ENCODE measurements at places on chromosomes 6 and 20.
A peak's percentile ranks its signal among the peaks of the same experiment; 100 is the strongest.

DNA sequence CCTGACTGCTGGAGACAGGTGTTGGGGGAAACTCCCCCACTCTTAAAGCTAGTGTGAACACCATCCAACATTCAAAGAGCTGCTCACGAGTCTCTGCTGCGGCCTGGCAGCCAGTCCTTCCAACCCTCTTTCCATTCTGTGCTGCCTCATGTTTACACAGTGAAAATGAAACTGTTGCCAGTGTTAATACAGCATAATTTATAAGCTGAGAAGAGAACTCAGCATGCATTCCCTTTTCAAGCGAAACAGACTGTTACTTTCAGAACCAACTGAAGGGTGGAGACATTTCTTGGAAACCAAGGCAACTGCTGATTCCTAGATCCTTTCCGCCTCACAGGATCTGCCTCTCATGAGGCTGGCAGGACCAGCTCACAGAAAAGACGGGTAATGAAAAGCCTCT lies 533.8 kb upstream of the ID4 start:
- DNase-seq = no peak

GRCh38 chr6:81084776-81085430 lies 667.6 kb downstream of the TENT5A start:
- DNase-seq = no peak

- DNase-seq = no peak
These were observed 338.9 kb downstream of the ESR1 start for GRCh38 chr6:152146385-152146784.

DNA sequence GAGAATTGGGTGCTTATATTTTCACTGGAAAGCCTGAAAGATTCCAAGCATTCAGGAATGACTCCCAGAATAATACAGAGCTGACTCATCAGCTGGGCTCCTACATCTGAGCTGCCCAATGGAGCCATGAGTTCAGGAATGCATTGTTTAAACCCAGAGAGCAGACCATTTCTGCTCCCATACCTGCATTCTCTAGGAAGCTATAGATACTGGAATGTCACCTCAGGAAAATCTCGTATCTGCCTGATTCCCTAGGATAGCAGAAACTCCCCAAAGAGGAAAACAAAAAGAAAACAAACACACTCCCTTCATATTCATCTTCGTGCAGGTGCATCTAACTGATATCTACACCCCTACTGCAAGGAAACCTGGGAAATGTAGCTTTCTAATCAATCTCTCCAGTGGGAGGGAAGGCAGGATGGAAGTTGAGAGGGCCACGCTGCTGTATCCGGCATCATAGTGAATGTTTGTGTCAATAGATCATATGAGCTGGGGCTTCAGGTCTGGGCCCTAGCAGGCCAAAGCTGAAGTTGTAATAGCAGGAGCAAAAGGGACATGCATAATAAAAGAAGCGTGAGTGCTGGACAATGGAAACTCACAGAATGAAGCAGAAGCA lies 8.2 kb upstream of the SLC2A12 start:
- DNase-seq = no peak

DNA sequence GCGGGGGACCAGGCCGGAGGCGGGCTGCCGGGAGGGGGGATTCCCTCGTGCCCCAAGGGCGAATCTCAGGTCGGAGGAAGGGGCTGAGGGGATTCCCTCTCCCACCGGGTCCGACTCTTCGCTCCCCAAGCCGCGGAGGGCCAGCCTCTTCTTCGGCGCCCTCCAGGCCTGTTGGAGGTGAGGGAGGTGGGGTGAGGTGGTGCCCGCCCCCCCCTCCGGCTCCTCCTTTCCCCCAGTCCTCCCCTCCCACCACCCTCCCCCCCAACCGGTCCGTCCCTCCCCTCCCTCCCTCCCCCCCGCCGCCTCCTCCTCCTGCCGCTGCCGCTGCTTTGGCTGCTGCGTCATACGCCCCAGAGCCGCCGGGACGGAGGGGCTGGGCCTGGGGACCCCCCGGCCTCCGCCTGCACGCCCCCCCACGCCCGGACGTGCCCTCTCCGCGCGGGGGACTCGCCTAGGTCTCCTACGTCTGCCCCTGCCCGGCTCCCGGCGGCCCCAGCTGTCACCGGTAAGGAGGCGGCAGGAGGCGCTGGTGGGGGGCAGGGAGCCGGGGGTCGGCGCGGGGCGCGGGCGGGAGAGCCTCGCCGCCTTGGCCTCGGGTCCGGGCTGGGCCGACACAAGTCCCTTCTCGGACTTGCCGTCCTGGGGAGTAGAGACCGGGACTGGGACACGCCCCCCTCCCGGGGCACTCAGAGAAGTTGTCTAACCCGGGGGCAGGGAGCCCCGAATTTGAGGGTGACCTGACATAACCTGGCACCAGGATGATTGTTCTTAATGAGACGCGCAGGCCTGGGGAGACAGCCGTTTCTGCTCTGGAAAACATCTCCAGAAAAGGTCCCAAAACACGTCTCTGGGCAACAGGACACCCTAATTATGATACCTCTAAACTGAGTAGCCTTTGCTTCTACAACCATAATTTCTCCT lies at the start of gene PHF1:
TSS of gene PHF1 (plus strand) at position 304 of the 921 bp plus-strand sequence. CDS start 1,250 bp downstream, outside the sequence.
- DNase-seq = no peak

DNA sequence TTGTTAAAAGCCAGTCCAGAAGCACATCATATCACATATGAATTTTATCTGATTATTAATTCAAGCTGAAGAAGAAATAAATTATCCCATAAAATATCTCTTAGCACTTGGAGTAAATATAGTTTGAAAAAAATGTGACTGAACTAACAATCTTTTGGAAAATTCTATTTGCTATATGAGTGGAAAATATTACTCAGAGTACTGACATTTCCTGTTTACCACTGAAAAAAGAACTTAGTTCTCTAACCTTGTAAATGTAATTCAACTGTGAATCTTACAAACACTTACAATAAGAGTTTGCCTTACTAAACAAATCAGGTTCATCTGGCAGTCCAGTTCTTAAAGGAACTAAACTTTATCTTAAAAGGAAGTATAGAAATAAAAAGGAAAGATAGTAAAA lies 44.2 kb downstream of the MOXD1 start:
- no peak for DNase-seq

GRCh38 chr20:34037767-34038166 lies 44.1 kb downstream of the RALY start:
- DNase-seq = no peak

GRCh38 chr6:45569210-45569945 lies 191.6 kb upstream of the SUPT3H start:
- no peak for DNase-seq

- no peak for DNase-seq
These were observed 48.9 kb downstream of the DUSP22 start for GRCh38 chr6:340991-341827.

- DNase-seq = no peak
These were observed 42.1 kb upstream of the MDFI start for GRCh38 chr6:41596096-41596685.

DNA sequence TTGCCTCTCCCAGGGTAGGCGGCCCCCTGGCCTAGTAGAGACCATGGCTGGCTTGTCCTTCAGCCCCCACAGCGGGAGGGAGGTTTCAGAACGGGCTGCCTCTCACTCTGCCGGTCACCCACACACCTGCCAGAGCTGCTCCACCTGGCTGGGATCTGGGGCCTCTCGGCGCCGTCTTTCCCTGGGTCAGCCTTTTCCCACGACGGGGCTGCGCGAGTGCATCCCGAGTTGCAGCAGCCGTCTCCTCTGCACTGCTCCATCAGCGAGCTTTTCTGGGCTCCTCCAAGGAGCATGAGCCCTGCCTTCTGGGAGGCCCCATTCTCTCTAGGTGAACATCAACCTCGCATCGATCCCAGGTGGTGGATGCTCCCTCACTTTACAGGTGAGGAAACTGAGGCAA lies 15.9 kb upstream of the SPDEF start:
- DNase-seq = no peak

- DNase-seq = peak; percentile 86
These were observed at the start of gene MRS2 for GRCh38 chr6:24402697-24403500. Gene MRS2, plus strand, starts transcription at chr6:24402936. Its CDS starts 111 bp downstream, at chr6:24403047.

DNA sequence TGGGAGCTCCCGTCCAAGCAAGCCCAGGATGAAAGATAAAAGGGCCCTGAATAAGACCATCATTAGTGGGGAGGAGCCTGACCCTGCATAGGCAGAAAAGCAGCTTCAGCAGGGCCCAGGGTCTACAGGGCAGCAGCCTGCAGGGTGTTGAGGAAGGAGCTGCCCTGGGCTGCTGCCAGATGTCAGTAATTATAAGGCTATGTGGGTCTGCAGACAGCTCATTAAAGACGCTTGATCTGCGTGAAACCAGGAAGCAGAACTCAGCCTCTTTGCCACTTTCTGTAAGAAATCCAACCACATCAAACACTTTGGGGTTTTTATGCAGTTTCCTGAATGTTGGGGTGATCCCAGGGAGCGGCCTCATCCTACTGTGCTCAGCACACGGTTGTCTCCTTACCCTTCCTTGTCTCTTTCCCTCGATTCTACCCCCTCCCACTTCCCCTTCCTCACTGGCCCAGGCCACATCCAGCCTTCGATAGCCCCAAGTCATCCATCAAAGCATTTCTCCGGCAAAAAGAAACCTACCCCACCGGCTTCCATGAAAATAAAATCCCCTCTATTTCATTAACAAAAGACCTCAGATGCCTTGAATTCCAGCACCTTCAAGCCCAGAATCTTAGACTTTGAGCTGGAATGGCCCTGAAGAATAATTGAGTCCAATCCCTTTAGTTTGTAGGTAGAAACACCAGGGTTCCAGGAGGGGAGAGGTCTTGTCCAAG lies 1.0 kb upstream of the TGM6 start:
- peak; percentile 53 for DNase-seq

- DNase-seq = peak; percentile 77
These were observed 44.0 kb downstream of the EFCAB8 start for GRCh38 chr20:32902456-32903420.

DNA sequence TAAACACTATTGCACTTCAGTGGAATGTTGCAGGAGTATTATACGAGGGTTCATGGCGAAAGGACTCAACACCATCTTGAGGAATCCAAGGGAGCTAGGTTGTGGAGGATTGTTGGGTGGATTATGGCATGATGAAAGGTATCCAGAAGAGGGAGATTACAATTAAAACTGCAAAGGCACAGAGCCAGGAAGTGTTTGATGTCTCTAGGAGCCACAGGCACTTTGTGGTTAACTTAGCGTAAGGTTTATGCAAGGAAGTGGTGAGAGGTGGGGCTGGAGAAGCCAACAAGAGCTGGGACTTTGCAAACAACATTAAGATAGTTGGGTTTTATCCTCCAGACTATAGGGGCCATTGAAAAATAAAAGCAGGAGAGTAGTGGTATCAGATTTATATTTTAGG lies 86.6 kb upstream of the TPD52L1 start:
- DNase-seq = peak; percentile 30

DNA sequence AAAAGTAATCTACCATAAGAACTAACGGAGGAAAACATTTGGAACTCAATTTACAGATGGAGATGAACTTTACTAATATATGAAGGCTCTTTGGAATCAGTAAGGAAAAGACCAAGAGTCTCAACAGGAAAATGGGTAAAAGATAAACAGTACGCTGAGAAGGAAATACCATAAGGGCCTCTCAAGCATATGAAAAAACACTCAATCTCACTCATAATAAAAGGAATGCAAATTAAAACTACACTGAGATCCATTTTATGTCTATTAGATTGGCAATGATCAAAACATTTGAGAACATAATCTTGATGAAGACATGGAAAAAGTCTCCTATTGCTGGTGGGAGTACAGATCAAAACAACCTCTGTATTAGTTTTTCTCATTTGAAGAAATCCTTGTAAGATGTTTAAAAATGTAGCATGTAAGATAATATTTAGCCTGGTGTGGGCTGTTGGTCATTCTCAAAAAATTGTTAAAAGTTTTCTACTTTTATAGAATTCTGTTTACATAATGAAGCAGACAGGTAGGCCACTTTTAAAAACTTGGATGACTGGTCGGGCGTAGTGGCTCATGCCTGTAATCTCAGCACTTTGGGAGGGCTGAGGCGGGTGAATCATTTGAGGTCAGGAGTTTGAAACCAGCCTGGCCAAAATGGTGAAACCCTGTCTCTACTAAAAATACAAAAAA lies 14.5 kb downstream of the REV3L start:
- no peak for DNase-seq

DNA sequence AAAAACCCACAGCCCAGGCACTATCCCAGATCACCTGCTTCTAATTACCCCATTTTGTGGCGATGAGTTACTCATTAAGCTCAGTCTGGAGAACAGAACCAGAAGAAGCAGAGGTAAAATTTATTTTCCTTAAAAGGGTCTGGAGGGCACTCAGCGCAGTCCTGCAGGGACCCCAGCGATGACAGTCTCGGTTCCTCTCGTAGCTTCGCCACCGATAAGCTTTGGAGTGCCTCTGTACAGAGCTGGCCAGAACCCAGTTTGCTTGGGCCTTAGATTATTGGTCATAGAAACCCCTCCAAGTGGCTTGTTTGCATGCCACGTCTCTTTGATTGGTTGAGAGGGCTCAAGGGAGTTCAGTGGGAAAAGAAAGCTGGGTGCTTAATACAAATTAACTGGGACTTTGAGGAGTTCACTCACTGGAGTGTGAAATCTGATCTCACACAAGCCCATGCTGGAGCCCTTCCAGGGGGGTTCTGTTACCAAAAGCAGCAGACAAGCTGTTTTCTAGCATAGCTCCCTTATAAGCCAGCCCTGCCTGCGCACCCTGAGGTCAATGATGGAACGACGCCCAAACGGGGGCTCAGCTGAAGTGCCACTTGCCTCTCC lies 158.5 kb upstream of the ARID1B start:
- DNase-seq = no peak

GRCh38 chr6:68628161-68628560 lies 6.9 kb upstream of the ADGRB3 start:
- DNase-seq = no peak

DNA sequence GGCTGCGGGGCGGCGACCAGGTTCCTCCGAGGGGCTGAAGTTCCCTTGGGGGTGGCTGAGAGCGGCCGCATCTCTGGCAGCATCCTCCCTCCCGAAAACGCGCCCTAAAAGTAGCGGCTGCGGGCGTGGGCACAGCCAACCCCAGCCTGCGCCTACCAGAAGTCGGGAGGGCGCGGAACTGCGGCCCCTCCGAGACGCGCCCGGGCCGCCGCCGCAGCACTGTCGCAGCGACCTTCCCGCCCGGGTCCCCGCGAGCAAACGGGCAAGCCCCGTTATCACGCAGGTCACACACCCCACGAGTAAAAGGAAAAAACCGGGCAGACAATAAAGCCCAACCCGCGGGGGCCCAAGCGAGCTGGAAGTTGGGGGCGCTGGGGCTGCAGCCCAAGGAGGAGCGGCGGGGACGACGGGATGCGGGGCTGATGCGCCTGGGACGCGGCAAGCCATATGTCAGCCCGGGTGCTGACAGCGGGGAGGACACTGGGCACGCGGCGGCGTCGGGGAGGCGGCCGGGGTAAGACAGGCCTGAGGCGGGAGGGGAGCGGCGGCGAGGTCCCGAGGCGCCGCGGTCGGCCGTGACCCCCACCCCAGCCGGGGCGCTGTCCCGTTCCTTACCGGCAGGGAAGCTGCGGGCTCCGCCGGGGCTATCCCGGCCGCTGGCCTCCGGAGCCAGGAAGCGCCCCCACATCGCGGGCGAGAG lies 659 bp downstream of the CEP85L start:
- peak; percentile 52 for DNase-seq

- no peak for DNase-seq
These were observed 74.7 kb downstream of the FAM217A start for GRCh38 chr6:4004249-4004648.

GRCh38 chr6:104428184-104428583 lies 431.5 kb downstream of the HACE1 start:
- DNase-seq = no peak

- DNase-seq = no peak
These were observed 244.4 kb downstream of the SAMD5 start for GRCh38 chr6:147752689-147753403.

Measured in activated CD4-positive, alpha-beta T cell treated with anti-CD3 and anti-CD28 coated beads, Interleukin-2, Interleukin-6, amounts not matched to agents 100 ng/mL and 50 ng/mL, durations not matched to agents 16 hours and 8 hours (primary cell).